Fibroblast of lung (primary cell): ENCODE measurements at places on chromosomes 7 and 10.

DNA sequence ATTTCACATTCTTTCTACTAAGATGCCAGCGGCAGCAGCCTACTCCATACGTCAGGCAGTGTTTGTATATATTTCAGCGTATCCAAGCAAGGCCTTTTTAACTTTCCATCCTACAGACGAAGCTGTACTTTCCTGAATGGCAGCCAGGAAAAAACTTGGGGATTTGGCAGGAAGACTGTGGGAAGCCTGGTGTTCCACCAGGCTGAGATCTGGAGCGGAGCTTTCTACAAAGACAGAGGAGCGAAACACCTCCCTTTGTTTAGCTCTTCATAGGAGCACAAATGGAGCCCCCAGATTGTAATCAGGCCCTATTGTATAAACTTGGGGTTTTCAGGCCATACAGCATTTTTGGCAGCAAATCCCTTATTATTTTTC lies 143.8 kb downstream of the TES start:
- DNase-seq, result peak; percentile 97

GRCh38 chr10:103761075-103761920 lies 94.1 kb downstream of the SH3PXD2A start:
- DNase-seq, result peak; percentile 61

DNA sequence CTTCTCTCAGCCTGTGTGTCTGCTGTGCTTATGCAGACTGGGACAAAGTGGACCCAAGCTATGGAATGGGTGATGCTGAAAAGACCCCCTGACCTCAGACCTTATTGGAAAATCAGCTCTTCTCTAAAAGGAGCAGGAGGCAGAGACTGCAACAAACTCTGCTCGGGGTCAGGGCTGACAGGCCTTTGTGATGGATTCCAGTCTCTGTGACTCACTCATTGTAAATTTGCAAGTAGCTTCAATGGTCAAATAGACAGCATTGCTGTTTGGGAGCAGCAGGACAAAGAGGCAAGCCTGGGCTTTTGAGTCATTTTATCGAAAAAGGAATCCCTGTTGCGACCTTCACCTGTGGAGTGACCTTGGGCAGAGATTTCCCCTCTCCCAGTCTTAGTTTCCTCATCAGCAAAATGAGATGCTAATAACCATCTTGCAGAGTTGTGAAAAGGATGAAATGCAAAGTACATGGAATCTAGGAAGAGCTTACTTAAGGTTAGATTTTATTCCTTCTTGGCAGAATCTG lies 26.1 kb upstream of the GPR26 start:
- no peak for DNase-seq

- peak; percentile 65 for DNase-seq
Observed at GRCh38 chr10:124354411-124355382, 64.0 kb downstream of the OAT start.

- DNase-seq, result peak; percentile 54
Observed at GRCh38 chr10:3056280-3057037, 10.9 kb upstream of the PFKP start.

DNA sequence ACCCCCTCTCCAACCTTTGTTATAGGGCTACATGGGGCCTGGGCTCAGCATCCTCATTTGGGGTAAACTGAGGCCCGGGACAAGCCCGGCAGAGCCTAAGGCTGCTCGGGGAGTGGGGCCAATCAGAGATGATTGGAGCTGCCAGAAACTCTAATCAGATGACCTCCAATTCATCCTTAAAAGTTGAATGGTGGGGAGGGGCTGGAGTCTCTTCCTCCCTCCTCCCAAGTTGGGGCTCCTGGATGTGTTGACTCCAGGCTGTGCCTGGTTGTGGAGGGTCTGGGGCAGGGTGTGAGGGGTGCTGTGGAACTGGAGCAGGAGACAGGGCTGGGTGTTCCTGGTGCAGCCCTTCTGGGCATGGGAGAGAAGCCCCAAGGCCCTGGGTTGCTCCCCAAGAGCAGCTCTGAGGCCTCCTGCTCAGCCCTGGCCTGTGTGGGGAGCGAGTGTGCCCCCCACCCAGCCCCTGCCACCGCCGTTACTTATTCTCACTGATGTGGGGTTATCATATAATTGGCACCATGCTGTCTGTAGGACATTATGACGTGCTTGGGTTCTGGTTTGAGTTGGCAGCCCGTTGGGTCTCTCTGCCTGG lies 2.2 kb downstream of the BHLHA15 start:
- DNase-seq, result no peak

DNA sequence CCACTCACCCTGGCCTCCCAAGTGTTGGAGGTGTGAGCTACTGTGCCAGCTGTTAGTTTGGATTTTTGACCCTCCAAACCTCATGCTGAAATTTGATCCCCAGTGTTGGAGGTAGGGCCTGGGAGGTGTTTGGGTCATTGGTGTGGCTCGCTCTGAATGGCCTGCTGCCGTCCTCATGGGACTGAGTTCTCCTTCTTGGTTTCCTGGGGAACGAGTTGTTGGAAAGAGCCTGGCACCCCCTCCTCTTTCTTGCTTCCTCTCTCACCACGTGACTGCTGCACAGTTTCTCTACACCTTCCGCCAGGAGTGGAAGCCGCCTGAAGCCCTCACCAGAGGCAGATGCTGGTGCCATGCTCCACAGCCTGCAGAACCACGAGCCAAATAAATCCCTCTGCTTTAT lies 253.5 kb downstream of the PHTF2 start:
- no peak for DNase-seq

GRCh38 chr10:59393349-59393748 lies 31.0 kb upstream of the FAM13C start:
- DNase-seq, result peak; percentile 40

DNA sequence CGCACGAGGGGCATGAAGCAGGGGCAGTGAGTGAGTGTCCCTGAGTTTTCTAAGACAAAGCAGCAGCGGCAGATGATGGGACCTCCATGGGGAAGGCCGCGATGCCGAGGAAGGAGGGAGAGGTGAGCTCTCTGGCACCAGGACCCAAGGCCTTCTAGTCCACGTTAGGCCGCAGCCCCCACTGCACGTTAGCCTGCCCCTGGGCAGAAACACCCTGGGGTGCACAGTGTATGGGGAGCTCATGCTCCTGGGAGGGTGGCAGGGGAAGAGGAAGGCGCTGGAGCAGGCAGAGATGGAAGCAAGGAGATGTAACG lies 97.3 kb upstream of the IKZF1 start:
- DNase-seq, result no peak

DNA sequence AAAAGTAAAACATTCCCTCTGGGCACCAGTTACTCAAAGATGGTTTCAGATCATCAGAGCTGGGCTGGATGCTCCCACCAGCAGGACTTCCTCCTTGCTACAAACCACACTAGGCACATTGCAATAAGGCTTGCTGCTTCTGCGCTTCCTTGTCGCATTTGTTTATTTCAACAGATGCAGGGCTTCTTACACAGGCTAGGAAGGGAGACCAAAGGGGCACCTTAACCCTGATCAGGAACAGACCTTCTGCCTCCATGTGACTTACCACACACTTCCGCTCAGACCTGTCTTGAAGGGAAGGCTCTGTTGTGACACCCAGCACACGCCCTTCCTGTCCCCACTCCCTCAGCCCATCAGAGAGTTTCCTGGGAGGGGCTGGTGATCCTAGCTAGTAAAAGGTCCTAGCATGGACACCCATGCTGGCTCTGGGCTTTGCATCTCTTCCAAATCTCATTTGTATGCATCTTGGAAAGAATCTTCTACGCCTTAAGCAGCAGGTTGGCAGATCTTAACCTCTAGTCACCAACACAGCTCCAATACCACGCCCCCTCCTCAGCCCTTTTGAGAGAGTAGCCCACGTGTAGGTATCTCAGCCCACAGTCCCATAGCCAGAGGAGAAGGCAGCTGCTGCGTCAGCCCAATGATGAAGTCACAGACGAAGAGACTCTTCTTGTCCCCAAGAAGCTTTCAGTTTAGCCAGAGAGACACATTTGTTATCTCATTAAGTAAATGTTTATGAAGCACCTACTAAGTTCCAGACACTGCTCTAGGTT lies 47.1 kb upstream of the SVIL start:
- no peak for DNase-seq

DNA sequence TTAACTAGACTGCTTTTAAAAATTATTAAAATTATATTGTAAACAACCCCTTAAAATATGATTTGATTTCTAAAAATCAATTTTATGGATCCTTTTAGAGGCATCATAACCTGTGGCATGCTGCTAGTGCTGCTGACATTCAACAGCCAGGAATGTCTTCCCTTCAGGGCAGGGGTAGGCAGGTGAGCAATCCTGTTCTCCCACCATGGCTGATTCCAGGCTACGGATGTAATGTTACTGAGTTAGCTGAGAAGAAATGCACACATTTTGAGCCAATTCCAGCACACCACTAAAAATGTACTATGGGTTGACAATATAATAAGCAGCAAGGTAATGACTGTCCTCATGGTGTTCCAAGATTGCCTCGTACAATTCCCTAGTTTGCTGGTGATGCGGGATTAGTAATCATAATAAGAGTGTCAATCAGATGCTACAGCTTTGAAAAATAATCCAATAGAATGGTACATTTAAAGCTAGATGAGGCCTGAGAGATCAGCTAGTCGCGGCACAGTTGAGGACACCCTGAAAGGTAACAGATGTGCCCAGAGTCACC lies 108.7 kb upstream of the PRR15 start:
- DNase-seq, result no peak

GRCh38 chr10:113165673-113166072 lies 215.6 kb downstream of the TCF7L2 start:
- DNase-seq, result no peak

DNA sequence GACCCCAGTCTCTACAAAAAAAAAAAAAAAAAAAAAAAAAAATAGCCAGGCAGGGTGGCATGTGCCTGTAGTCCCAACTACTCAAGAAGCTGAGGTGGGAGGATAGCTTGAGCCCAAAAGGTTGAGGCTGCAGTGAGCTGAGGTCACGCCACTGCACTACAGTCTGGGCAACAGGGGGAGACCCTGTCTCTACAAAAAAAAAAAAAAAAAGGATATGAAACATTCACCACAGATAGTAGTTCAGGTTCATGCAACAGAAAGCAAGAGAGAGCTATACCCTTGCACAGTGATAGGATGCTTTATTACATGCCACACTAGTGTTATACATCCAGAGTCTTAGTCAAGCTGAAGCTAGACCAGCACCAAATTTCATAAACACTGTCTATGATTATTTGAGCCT lies 148.4 kb upstream of the KAT6B start:
- DNase-seq, result no peak

- DNase-seq, result no peak
Observed at GRCh38 chr7:43111630-43112458, 603 bp upstream of the HECW1 start.

- DNase-seq, result no peak
Observed at GRCh38 chr7:71133856-71134255, 1.9 kb downstream of the GALNT17 start.

GRCh38 chr7:123716877-123717276 lies 31.9 kb downstream of the WASL start:
- no peak for DNase-seq

DNA sequence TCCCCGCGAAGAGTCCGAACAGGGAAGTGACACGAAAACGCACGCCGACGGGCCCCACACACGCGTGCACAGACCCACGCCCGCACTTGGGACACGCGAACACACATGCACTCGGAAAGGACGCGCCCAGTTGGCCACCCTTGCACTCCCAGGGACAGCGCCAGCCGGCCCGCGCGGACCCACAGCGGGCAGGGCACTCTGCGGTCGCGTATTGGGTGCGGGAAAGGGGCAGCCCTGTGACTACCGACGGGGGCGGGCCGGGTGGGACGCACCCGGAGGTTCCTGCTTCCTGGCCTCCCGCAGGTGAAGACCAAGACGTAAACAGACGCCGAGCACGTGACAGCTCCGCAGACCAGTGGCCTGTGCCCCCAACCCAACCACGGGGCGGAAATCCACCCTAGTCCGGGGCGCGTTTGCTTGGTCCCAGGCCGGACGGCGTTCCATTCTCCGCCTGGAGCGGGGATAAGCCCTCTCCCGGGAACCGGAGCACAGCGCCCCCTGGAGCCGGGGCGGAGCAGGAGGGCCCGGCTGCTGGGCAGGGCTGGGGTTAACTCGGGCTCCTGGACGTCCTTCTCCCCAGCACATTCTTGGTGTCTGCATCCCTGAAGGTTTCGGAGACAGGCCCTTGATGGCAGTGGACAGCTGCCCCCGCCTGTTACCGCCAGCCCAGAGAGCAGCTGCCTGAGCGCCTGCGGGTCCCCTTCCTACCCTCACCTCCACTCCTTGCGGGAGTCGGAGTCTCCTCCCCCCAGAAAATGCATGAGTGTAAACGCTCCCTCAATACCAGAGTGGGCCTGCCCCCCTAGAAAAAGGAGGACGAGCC lies 2.0 kb upstream of the LZTS2 start:
- DNase-seq, result peak; percentile 80

DNA sequence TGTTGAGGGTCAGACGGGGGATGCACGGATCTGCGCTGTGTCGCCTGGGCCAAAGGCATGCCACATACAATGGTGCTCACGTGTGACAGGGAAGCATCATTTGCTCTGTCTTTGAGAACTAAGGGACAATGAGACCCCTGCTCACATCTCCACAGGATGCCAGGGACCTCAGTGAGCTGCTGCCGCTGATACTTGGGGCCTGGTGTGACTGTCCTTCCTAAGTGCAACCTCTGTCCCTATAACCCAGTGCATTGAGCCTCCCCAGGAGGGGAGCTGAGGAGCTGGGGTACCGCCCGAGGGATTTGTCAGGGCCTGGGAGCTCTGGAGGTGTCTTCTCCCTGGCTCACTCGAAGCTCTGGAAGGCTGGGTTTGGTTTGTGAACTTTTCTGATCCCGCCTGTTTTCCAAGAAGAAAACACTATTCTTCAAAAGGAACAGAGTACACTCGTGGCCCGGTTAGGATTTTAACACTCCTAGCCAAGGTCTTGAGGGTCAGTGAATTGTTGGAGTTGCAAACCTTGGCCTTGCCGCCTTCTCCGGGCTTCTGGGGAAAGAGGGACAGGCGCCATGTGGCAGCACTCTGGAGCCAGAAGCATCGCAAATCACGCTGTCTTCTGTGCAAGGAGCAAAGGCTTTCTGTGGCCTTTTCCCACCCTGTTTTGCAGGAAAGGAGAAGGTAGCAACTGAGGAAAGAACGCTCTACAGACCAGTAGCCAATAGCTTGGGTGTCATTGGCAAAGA lies 26.2 kb upstream of the CTBP2 start:
- no peak for DNase-seq

DNA sequence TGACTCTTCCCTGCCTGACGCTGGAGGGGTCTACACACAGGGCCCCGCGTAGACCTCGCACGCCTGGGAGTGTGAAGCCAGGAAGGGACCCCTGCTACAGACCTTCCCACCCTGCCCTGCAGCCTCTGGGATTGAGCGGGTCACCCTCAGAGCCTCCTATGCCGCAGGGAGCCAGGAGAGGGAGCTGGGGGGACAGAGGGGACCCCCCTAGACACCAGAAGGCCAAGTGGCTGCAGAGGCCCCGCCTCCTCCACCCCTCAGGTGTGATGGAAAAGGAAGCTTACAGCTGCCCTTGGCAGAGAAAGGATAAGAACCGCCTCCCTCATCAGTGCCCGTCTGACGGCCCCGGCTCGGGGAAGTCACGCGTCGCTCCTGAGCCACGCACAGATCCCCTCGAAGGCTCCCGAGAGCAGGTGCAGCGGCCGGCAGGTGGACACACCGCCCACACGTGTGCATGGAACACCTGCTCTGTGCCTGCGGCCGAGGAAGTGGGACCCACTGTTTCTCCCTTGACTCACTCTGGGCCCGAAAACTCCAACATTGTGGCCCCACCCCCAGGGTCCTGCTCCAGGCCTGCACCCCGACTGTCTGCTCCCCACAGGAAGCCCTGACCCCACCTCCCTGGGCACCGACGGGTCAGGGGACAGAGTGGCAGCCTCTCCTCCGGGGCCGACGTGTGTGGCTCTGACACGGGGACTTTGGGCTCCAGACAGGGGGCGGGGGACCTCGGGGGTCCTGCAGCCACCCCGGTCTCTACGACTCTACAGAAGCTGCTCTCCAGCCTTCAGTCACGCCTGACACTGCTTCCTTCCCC lies 73.3 kb downstream of the MICALL2 start:
- DNase-seq, result no peak

GRCh38 chr10:24988831-24989640 lies 26.9 kb downstream of the ENKUR start:
- DNase-seq, result no peak
